Fibroblast of the aortic adventitia (primary cell): ENCODE measurements at places on chromosomes 1 and 21. TPM values are rescaled to one million over a fixed set of nuclear protein-coding genes. Genes with fewer than 3 reads are reported as not detected.
A peak's percentile ranks its signal among the peaks of the same experiment; 100 is the strongest.

GRCh38 chr1:242467556-242468145 is 56.8 kb downstream of the PLD5 start:
- peak; percentile 31 for DNase-seq

- no peak for DNase-seq
Measured at GRCh38 chr1:225488676-225489075, 60.8 kb upstream of the LBR start.

- no peak for DNase-seq
Measured at GRCh38 chr21:40622531-40622930, 224.4 kb downstream of the DSCAM start.

- DNase-seq = no peak
Measured at GRCh38 chr21:46120301-46121285, 22.7 kb downstream of the COL6A2 start.

DNA sequence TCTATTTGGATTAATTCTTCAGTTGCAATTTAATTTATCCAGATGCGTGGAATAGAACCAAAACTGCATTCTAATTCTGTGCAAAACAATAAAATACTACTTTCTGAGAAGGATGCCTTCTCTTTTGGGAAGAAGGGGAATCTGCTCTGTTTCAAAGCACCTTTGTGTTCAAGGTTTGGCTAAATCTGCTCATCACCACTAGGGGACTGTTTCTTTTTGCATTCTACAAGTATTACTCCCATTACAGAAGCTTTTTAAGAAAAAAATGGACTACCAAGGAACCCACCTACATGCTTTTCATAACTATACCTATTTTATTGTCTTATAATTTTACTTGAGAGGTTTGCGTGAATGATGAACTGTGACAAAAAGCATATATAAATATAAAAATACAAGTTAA is 18.2 kb downstream of the MRPS6 start:
- no peak for DNase-seq

DNA sequence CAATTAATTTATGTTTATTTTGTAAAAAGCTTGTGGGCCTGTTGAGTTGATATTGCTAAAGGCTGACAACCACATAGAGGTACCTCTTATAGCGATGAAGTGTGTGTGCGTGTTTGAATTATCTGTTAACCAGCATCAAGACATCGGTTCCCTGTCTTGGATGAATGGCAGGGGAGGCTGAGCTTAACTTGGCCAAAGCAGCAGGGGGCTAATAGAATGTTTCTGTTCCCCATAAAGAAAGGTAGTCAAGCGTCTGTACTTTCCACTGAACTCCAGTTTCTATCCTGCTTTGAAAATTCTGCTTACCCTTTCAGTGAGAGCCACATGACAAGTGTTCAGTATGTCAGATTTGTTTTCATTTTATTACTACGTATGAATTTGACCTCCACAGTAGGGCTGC is 63.0 kb downstream of the ROR1 start:
- no peak for DNase-seq

DNA sequence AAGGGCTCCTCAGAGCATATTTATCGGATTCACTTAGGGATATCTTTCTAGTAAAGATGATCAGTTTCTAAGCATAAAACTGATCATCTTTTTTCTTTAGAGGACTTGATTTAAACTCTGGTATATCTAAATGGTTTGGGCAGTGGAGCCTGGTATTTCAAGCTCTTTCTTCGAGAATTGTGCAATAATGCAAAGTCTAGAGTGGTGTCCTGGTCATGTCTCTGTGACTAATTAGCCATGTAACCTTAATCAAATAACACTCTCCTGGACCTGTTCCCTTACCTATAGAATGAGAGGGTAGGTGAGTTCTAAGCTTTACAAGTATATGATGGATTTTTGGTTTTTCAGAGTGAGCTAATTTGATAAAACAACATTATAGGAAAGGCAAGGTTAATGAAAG is 225.2 kb downstream of the RPS6KC1 start:
- no peak for DNase-seq

DNA sequence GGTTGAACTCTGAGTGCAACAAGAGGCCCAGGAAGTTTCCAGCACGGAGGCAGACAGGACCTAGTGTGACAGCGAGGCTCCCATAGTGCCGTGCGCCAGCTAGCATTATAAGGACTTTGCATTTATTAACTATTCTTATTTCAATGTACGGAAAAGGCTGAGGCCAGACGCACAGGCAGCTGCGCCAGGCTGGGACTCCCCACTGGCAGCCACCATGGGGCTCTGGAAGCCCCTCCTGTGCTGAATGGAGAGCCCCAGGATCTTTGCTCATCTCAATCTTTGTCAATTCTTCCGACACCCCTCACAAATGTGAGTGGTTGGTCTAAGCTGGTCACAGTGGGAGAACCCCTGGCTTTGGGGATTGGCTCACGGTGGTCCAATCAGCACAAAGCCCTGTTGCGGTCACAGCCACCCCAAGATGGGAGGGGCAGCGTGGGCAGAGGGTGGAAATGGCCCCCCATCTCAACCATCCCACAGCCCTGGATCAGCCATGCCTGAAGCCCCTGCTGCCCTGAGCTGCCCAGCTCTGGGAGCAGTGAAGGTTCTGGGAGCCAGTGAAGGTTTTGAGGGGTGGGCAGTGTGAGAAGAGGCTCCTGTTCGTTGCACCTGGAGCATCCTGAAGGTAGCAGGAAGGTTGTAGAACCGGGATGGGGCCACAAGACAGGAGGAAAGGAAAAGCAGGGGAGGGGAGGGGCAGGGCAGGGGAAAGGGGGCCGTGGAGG is 59.5 kb upstream of the ADARB1 start:
- DNase-seq = no peak

GRCh38 chr1:11145741-11146140 is 43.4 kb upstream of the ANGPTL7 start:
- no peak for DNase-seq

- DNase-seq = no peak
Measured at GRCh38 chr1:41236781-41237180, 5.3 kb downstream of the SCMH1 start.

DNA sequence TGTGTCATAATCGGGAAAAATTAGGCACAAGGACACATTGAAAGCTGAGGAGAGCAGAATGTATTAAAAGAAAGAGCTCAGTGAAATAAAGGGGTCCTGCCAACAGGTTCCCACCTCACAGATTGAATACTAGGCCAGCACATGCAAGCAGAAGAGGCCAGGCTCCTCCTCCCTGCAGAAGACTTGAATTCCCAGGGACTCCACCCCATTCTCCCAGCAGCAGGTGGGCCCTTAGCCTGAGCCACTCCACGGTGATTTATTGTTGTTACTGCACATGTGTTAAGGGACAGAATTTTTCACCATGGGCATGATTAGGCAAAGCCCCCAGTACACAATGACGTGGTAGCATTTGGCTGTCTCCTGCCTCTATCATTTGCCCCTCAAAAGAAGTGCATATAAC is 1844.7 kb downstream of the NCAM2 start:
- DNase-seq = no peak

- DNase-seq = peak; percentile 60
Measured at GRCh38 chr1:172398193-172398592, 22.3 kb upstream of the C1orf105 start.

GRCh38 chr1:113442131-113442530 is 51.8 kb downstream of the MAGI3 start:
- DNase-seq = no peak

- peak; percentile 17 for DNase-seq
Measured at GRCh38 chr1:201506092-201506491, 831 bp downstream of the CSRP1 start.

DNA sequence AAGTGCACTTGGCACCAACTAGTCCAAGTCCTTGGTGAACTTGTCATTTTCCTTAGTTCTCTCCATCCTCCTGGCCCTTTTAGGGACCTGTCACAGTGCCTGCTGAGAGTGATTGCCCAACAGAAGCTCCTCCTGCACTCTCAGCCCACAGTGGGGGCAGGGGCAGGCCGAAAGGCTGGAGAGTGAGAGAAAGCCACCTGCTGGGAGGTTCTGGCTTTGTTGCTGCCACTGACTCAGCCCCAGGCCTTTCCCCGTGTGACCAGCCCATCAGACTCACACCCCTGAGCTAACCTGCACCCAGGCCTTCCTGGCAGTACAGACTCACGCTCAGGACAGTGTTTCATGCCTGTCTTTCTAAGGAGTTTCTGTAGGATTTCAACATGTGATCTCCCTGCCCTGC is 17.1 kb upstream of the PROK1 start:
- peak; percentile 30 for DNase-seq

DNA sequence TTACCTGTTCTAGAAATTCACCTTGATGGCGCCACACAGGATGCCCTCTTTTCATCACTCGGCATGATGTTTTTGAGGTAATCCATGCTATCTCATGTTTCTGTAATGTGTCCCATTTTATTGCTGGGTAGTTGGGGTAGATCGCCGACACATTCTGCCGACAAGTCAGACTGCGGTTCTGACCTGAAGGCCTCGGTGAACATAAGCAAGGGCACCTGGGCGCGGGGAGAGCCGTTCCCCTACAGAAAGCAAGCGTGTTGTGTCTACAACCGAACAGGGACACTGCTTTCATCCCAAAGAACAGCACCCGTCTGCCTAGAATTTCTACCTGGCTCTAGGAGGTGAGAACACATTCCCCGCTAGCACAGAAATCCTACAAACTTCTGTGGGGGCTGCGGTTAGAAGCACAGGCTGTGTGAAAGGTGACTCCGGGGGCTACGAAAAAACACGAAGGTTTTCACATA is 149.2 kb downstream of the PPIAL4G start:
- no peak for DNase-seq

DNA sequence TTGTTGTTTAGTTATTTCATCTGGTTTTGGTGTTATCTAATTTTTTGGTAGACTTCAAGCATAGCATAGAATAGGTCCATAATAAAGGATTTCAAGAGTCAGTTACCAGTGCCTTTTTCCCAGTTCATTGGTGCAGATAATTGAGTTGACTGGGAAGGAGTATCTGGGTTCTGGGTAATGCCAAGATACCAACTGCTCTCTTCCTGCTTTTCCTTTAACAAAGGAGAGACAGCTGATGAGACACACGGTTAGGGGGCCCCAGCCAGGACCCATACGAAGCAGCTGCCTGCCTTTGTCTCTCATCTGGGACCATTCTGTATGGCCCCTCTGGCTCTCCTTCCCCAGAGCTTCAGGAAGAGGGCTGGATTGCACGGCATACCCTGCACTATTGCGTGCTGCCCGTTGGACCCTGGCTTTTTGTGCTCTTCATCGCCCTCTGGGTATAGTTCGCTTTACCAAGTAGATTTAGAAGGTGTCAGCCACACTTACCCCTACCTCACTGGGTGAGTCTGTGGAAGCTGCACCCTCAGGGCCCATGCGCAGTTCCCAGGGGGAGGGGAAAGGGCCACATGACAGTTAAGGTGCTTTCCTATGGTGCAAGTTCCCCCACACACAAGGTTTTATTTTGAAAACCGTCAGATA is 7.0 kb downstream of the NAV1 start:
- DNase-seq = no peak

DNA sequence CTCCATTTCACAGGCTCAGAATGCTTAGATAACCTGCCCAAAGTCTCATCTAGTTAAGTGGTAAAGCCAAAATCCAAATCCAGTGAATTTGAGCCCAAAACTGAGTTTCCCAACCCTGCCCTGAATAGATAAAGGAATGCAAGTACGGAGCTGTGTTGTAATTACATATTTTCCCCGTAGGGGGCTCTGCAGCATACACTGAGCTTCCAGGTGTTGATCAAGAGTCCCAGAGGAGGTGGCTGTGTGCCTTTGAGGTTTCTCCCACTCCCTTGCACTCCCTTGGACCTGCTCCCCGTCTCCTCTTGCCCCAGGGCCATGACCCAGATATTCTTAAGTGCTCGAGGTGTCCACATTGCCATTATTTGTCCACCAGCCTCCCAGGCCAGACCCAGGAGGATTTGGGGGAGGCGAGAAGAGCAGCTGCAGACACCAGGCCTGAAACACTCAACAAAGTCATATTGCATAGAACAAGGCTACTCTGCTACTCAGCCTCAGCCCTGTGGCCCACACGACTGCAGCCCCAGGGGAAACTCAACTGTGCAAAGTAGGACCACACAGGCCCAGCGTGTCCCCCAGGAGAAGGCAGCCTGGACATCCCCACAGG is 18.4 kb upstream of the LY9 start:
- peak; percentile 6 for DNase-seq

GRCh38 chr1:162335126-162335525 is 41.5 kb downstream of the SPATA46 start:
- no peak for DNase-seq

DNA sequence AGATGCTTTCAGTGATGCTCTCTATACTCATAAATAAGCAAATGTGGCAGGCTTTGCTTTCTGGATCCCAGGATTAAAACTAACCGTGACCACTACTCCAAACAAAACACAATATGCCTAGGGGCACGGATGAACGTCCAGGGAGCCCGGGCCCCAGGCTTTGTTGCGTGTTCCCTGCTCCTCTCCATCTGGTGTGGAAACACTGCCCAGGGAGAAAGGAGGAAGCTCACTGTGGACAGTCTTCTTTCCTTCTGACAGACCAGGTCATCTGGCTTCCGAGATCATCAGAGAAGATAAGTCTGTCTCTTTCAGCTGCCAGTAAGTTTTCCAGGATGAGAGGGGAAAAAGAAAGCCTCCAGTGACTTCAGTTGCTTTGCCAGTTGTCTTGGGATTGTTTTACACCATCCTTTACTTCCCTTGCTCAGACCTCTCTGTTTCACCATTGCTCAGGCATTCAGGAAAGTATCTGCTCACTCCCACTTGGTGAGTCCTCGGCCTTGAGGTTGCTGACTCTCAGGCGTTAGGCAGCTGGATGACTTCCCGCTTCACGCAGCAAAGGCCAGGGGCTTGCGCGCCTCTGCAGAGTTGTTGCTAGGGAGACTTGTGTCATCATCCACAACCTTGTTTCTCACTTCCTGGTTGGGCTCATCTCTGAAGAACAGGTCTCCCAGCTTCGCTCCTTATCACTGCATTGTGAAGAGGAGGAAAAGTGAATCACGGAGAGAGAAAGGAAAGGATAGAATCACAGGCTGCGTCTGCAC is 20.6 kb upstream of the PGD start:
- peak; percentile 75 for DNase-seq

GRCh38 chr21:36127977-36128376 is 6.9 kb upstream of the CBR3 start:
- DNase-seq = no peak

GRCh38 chr1:38221006-38221649 is 174.5 kb upstream of the POU3F1 start:
- peak; percentile 25 for DNase-seq

- no peak for DNase-seq
Measured at GRCh38 chr1:92754719-92755050, 30.2 kb downstream of the EVI5 start.

Gene WNT3A
- not detected in 2 replicates for total RNA-seq

Gene HPCAL4
- under 0.01 TPM in 1 of 2 replicates, not detected in the other for total RNA-seq

Gene FAM151A
- total RNA-seq = not detected in 2 replicates

Gene RAB7B
- 4.3 and 7.4 TPM in 2 replicates for total RNA-seq

Gene LRRC39
- 0.36 and 3.7 TPM in 2 replicates for total RNA-seq

Gene SCCPDH
- 24.8 and 55.1 TPM in 2 replicates for total RNA-seq
